GM20000 (cell line): ENCODE measurements at places on chromosomes 13 and 19.

GRCh38 chr13:77239312-77239711 is 87.6 kb downstream of the MYCBP2 start:
- DNase-seq = no peak

GRCh38 chr13:64007339-64007738 is 2591.7 kb upstream of the PCDH20 start:
- no peak for DNase-seq

DNA sequence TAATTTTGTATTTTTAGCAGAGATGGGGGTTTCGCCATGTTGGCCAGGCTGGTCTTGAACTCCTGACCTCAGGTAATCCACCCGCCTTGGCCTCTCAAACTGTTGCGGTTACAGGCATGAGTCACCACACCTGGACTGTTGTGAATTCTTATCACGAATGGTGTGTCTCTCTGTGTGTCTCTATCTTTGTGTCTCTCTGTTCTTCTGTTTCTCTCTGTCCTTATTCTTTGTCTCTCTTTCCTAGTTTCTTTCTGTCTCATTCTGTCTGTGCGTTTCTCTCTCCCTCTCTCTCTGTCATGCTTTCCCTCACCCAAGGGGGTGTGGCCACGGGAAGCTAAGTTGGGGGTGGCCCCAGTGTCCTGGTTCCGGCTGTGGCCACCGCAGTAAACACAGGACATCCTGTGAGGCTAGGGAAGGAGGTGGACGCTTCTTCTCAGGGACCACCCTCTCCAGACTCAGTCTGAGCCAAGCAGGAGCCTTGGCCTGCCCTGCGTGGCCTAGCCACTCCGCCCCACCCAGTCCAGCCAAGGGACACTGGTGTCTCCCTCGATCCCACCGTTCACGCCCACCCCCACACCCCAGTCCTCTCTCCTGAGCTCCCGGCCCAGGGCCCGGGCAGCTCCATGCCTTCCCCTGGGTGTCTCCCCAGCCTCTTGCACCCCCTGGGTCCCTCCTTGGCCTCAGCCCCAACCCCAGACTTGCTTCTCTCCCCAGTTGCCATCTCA is 3.9 kb upstream of the PRX start:
- DNase-seq = no peak

GRCh38 chr13:49985129-49985528 is 11.7 kb upstream of the TRIM13 start:
- DNase-seq = no peak

- no peak for DNase-seq
These were observed 65.7 kb upstream of the ATP12A start for GRCh38 chr13:24614306-24615080.

- DNase-seq = no peak
These were observed 236.4 kb upstream of the PCDH9 start for GRCh38 chr13:67466569-67466968.

DNA sequence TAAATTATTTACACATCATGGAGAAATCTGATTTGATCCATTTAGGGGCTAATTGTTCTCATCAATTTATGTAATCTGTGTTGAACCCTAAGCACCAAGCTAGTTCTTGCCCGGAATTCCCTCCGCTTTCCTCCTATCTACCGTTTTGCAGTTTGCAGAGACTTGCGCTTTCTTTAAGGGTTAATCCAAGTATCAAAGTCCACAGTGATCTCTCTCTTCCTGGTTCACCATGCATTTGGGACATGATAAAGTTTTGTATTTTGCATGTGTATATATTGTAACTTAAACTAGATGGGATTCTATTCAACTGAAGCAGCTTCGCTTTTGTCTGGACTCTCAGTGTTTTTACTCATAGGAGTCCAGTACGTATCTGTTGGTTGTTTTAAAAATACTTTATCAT is 13.8 kb upstream of the KLF5 start:
- DNase-seq = no peak

- no peak for DNase-seq
These were observed 58.4 kb upstream of the MTIF3 start for GRCh38 chr13:27508802-27509201.

- no peak for DNase-seq
These were observed 2.0 kb upstream of the VPS36 start for GRCh38 chr13:52452470-52452869.

DNA sequence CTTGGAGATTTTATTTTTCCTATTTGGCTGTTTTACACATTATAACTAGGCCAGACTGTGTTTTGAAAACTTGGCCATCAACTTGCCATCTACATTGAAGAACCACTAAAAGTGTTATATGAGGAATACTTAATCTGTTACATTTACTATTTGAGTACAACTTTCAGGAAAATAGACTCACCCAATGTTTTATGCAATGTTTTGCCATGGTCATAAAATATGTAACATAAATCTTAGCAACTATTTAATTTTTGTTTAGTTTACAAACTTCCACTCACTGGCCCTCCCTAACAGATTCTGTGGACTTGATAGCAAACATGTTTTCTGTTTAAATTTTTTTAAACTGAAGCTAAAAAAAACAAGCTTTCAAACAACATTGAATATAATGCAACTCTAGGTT is 23.7 kb upstream of the TRPC4 start:
- no peak for DNase-seq

- DNase-seq = no peak
These were observed 15.5 kb downstream of the NCLN start for GRCh38 chr19:3201072-3201700.

- peak; percentile 59 for DNase-seq
These were observed at the start of gene OLFM2 for GRCh38 chr19:9936326-9937000. Gene OLFM2 (minus strand): TSS chr19:9936515. CDS start chr19:9936366, 149 bp downstream.

DNA sequence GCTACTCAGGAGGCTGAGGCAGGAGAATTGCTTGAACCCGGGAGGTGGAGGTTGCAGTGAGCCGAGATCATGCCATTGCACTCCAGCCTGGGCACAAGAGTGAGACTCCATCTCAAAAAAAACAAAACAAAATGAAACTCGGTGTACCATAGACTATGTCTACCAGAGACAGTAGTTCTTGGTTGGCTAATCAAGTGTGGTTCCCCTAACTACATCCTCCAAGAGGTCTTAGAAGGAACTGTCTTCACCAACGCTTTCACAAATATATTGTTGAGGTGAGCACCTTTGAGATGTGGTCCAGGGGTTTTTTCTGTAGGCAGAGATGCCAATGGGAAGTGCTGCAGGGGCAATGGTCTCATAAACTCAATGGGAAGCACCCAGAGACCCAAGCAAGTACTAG is 48.0 kb downstream of the RFC3 start:
- DNase-seq = peak; percentile 12

DNA sequence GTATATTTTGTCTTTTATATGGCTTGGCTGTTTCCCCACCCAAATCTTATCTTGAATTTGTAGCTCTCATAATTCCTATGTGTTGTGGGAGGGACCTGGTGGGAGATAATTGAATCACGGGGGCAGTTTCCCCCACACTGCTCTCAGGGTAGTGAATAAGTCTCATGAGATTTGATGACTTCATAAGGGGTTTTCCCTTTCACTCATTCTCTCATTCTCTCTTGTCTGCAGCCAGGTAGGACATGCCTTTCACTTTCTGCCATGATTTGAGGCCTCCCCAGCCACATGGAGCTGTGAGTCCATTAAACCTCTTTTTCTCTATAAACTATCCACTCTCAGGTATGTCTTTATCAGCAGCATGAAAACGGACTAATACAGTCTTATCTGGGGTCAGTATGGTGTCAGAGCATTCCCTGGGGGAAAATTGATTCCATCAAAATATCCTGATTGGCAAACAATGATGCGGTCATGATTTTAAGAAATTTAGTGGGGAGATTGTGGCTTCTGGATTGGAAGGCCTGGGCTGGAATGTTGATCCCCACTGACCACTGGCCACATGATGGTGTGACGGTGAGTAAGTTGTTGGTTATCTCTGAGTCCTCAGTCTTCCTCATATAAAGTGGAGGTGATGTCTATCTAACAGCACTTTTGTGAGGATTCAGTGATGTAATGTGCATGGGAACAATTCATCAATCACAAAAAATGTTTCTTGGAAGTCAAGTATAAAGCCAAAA is 27.5 kb upstream of the ANKRD10 start:
- DNase-seq = no peak

- no peak for DNase-seq
These were observed 26.5 kb downstream of the FPR3 start for GRCh38 chr19:51821456-51821855.

DNA sequence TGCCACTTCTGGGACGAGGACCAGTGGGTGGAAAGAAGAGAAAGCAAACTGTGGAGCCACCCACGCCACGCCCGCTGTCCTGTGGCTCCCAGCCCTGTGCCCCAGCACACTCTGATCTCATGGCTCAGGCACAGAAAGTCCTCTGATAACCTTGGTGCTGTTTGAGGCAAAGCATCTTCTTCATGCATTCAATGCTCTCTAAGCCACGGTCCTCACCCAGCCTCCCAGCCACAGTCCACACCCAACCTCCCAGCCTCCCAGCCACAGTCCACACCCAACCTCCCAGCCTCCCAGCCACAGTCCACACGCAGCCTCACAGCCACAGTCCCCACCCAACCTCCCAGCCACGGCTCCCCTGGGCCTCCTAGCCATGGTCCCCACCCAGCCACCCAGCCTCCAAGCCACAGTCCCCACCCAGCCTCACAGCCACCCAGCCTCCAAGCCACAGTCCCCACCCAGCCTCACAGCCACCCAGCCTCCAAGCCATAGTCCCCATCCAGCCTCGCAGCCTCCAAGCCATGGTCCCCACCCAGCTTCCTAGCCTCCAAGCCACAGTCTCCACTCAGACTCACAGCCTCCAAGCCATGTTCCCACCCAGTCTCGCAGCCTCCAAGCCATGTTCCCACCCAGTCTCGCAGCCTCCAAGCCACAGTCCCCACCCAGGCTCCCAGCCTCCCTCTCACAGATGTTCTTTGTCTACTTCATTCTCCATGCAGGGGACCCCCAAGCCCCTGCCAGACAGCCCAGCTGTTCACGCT is 74.9 kb downstream of the SOX1 start:
- no peak for DNase-seq

- DNase-seq = no peak
These were observed 2.2 kb downstream of the THSD8 start for GRCh38 chr19:12804051-12804450.

GRCh38 chr19:56900573-56901097 is 60.1 kb upstream of the PEG3 start:
- DNase-seq = no peak

- DNase-seq = no peak
These were observed 280.5 kb upstream of the TSHZ3 start for GRCh38 chr19:31629579-31630363.

- DNase-seq = no peak
These were observed 12.8 kb downstream of the ZNF565 start for GRCh38 chr19:36201684-36202083.

DNA sequence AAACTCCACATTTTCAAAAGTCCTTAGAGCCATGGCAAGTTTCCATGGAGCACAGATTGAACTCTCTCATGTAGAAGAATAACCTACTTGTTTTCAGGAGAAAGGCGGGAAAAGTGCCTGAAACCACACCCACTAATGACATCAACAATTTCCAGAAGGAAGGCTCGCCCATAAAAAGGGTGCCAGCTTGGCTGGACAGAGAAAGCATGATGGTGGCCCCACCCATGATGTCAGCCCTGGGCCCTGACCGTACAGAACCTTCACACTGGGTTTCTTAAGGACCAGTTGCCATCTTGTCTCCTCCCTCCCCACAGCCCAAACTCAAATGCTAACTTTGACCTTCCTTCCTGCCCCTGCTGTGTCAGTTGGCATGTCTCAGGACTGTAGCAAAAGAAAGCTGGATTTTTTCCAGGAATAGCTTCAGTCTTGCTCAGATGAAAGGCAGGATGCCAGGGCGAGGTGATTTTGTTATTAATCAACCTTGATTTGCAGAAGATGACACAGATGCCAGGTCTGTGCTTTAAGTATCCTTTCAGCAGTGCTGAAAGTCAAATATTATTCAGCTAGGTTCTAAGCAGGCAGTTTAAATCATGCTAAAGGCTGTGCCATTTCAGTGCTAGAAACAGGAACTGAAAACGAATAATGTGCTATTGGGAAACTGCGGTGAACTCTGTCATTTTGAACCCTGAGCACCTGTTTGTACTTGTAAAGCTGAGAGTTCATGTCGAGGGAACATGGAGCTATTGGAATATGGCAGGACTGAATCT is 89.5 kb upstream of the RFC3 start:
- DNase-seq = peak; percentile 57

DNA sequence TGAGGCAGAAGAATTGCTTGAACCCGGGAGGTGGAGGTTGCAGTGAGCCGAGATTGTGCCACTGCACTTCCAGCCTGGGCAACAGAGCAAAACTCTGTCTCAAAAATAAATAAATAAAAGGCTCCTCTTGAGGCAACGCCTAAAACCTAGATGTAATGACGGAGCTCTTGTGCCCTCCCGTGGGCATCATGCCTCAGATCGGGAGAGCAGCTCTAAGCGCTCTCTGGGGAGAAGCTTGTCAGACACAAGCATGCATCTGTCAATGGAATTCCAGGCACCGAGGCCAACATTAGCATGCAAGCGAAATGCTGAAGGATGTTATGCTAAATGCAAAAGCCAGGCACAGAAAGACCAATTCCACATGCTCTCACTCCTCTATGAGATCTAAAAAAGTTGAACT is 45.6 kb upstream of the MRI1 start:
- DNase-seq = no peak

DNA sequence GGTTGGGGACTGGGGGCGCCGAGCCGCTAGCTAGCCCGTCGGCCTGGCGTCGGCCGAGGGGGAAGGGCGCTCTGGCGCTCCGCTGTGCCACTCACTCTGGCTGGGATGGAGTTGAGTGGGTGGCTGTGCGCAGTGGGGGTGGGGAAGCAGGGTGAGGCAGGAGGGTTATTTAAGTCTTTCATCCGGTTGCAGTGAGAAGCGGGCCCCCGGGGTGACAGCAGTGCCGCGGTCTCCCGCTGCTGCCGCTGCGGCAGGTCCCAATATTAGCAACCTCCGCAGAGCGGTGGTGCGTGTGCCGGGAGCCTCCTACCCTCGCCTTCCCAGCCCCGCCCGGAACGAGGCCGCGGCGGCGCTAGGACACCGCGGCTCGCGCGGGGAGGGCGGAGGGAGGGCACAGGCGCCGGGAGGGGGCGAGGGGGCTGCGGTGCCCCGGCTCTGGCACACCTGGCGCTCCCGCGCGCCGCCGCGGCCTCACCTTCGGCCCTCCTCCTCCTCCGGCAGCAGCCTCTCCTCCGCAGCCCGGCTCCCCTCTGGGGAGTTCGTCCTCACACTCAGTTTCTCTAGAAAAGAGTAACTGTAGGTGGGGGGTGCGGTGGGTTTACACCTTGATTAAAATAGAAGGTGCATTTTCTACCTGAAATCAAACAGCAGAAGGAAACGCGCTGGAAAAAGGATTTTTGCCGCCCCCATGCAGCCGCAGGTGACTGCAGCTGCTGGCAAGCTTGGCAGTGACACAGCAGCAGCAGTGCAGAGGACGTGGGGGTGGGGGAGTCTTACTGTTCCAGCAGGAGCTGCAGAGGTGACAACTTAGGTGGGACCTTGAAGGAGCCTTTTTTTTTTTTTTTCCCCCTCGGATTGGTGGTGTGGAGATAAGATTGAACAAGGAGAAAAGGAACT is 4.5 kb downstream of the FGF9 start:
- peak; percentile 60 for DNase-seq

GRCh38 chr19:5897189-5897969 is 6.2 kb downstream of the NDUFA11 start:
- DNase-seq = no peak

GRCh38 chr13:27269114-27269665 is 1.4 kb upstream of the RASL11A start:
- DNase-seq = no peak

GRCh38 chr13:31827707-31828106 is 88.4 kb downstream of the RXFP2 start:
- no peak for DNase-seq
